ENCODE measurements at places on chromosomes 3 and 15.
A peak's percentile ranks its signal among the peaks of the same experiment; 100 is the strongest.

DNA sequence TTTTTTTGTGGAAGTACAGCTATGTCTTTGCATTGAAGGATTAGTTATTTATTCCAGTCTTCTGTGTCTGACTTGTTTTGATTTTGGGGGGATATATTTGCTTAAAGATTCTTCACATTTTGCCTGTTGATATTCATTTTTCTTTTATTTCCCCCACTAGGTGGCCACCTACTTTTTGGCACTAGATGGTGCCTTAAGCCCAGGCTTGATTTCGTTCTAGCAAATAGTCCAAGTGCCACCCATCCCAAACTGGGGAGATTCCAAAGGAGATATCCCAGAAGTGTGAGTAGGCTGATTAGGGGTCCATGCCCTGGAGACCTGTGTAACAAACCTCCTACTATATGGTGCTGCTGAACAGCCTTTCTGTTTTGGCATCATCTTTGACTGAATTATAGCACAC, 80.0 kb upstream of the SPATA16 start:
- no peak for DNase-seq

- DNase-seq = no peak
These were observed 240.2 kb upstream of the TPRG1 start for GRCh38 chr3:188931531-188931930.

- DNase-seq = no peak
These were observed 70.1 kb downstream of the UQCC5 start for GRCh38 chr3:52606373-52607085.

- no peak for DNase-seq
These were observed 42.7 kb downstream of the CADPS start for GRCh38 chr3:62832553-62832952.

DNA sequence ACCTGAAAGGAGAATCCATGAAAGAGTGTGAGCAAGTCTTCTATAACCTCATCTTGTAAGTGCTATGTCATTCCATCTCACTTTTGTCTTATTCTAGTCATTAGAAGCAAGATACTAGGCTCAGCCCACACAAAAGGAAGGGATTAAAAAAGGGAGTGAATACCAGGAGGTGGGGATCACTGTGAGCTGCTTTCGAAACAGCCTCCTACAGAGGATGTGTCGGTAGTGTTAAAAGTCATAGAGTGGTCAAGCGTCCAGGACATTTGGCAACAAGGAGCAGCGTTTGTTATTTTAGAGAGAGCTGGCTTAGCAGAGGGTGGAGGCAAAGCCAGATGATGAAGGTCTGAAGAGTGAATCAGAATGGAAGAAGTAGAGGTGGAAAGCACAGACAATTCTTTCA, 11.7 kb upstream of the ZNF148 start:
- no peak for DNase-seq

GRCh38 chr15:100727291-100727851, 125.0 kb downstream of the ASB7 start:
- no peak for DNase-seq

DNA sequence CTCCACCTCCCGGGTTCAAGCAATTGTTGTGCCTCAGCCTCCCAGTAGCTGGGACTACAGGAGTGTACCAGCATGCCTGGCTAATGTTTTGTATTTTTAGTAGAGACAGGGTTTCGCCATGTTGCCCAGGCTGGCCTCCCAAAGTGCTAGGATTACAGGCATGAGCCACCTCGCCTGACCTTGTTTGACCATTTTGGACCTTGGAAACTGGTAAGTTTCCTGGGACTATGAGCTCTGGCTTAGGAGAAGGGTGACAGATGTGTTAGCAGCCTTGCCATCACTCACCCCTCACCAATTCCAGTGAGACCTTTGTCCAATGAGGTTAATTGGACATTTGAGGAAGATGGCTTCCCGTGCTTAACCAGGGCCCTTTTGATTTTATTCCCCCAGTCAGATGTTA, 19.9 kb downstream of the DNASE1L3 start:
- DNase-seq = no peak

DNA sequence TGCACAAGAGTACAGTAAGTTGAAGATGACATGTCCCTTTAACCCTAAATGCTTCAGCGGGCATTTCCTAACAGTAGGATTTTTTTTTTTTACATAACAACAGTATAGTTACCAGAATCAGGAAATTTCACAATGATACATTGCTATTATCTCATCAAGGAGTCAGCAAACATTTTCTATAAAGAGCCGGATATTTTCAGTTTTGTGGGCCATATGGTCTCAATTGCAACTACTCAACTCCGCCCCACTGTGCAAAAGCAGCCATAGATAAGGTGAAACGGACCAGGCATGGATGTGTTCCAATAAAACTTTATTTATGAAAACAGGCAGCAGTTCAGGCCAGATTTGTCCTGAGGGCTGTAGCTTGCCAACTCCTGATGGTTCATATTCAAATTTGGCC, 130.6 kb downstream of the SMAD6 start:
- peak; percentile 96 for DNase-seq

DNA sequence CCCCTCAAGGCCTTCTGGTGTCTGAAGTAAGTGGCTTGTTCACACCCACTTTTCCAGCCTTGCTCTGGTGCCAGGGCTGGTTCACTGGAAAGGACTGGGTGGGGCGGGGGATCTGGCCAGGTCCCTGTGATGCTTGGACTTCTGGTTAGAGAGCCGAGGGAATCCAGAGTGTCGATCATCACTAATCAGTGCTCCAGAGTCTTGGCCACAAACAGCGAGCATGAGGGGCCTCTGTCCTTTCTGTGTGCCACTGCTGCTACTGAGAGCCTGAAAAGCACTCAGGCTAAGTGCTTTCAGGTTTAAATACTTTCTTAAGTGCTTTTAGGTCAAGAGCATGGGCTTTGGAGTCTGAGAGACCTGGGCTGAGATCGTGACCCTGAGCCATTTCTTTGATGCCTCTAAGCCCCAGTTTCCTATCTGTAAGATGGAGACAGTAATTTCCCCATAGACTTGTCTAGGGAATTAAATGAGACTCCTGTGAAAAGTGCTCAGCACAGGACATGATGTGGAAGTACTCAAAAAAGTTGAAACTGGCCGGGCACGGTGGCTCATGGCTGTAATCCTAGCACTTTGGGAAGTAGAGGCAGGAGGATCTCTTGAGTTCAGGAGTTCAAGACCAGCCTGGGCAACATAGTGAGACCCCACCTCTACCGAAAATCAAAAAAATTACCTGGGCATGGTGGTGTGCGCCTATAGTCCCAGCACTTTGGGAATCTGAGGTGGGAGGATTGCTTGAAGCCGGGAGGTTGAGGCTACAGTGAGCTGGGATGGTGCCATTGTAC, 53.8 kb upstream of the SEC22A start:
- DNase-seq = no peak

GRCh38 chr15:41207687-41208448, 22.7 kb downstream of the EXD1 start:
- no peak for DNase-seq

- no peak for DNase-seq
These were observed at the start of gene EPM2AIP1 for GRCh38 chr3:36992806-36993325. Gene EPM2AIP1 (minus strand): TSS chr3:36993131. CDS start chr3:36993077, 54 bp downstream.

GRCh38 chr3:30454636-30455035, 151.8 kb upstream of the TGFBR2 start:
- DNase-seq = no peak

- no peak for DNase-seq
These were observed 343.9 kb upstream of the ALCAM start for GRCh38 chr3:105022813-105023212.

GRCh38 chr15:20340331-20340811, 201.2 kb downstream of the GOLGA6L6 start:
- no peak for DNase-seq

DNA sequence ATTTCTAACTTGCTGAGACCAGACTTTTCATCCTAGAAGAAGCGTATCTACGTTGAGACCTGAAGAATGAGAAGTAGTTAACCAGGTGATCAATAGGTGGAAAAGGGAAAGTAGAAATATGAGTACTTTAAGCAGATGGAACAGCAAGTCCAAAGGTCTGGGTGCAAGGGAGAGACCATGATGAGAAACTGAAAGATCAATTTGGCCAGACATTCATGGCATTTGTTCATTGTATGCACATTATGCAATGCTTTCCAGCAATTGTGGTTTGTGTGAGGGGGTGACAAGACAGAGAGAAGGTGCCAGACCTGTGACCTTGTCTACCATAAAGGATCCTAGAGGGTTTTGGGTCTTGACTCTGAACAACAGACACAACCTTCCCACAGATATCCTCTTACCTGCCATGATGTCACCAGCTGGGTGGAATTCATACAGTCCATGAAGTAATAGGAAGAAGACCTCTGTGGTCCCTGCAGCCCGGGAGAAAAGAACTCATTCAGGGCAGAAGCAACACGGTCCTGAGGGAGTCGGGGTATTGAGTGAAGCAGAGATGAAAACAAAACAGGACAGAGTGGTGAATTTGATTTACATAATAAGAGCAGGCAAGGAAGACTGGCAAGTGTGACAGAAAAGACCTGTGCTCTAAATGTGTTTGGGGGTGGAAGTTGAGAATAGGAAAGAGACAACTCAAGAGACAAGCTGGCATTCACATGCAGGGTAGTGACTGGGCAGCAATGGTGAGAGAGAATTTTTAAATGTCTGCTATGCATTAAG, 63.4 kb upstream of the PSMD6 start:
- no peak for DNase-seq

DNA sequence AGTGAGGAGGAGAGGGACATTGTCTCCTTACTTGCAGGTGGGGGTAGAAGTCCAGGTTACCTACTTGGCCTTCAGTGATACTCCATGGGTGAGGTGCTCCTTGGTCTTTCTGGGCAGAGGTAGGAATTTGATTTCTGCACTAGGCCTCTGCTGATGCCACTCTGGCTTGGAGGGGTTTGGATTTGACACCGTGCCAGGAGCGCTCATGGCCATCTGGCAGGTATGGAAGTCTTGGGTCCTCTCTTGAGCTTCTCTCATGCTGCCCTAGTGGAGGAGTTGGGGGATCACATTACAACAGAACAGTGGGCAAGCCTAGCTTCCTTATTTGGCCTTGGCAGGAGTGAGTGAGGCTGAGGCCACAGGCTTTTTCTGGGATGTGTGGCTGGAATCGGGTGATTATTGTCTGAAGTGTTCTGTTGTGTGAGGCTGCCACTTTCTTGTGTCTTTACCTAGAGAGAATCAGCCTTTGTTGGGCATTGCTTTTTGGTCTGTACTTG, 525.0 kb downstream of the GABRG3 start:
- DNase-seq = no peak

DNA sequence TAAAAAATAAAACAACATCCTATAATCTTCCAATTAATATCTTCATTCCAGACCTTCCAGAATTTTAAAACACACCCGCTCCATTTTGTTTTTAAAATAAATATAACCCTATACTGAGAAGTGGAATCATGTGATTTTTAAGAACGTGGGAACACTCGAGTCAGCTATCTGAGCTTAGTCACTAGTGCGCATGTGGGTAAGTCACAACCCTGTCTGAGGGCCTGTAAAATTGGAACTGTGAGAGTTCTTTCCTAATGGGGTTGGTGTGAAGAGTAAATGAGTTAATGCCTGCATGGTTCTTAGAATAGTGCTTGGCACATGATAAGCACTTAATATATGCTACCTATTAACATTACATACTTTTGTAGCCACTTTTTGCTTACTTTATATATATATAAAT, 19.9 kb upstream of the POLR2M start:
- DNase-seq = no peak

- DNase-seq = no peak
These were observed 1028.4 kb downstream of the SI start for GRCh38 chr3:164049847-164050246.

DNA sequence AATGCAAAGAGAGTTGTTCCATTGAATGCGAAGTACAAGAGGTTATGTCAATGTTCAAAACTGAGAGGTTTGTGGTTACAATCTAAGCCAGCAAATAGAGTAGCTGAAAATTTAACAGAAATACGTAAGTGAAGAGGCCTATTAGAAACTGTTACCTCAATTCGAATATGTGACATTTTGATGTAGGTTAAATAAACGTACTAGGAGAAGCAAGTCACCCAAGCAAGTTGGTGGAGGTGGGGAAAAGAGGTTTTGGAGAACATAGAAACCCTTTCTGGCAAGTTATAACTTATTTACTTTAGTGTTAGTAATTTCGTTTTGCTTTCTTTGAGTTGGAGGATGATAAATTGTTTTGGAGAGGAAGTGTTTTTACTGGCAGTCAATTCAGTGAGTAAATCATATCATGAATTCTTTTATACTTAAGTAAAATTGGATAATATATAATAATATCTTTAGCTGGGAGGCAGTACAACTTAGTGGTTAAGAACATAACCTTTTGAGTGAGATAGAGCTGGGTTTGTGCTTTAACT, 91.2 kb upstream of the NAALADL2 start:
- DNase-seq = no peak

GRCh38 chr3:124296406-124296805, 304.5 kb upstream of the ROPN1 start:
- no peak for DNase-seq

DNA sequence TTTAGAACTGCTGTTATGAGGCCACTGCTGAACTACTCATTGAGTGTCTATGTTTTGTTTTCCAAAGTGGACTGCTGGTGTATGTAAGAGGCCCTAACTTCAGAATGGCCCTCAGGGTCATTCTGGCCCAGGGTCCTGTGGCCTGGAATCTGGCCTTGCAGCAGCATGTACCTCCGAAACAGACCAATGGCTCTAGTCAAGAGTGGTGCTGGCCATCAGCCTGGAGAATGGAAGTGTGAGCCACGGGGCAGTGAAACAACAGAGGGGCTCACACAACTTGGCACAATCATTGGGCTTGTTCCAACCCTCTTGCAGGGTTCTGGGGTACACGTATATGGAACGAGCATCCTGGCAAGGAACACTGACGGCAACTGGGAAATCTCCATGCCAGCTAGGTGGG, 40.5 kb downstream of the SCN5A start:
- DNase-seq = no peak

GRCh38 chr15:59148153-59148833, 43.3 kb downstream of the CCNB2 start:
- no peak for DNase-seq

GRCh38 chr15:90165659-90166489, 35.3 kb upstream of the SEMA4B start:
- peak; percentile 93 for DNase-seq

DNA sequence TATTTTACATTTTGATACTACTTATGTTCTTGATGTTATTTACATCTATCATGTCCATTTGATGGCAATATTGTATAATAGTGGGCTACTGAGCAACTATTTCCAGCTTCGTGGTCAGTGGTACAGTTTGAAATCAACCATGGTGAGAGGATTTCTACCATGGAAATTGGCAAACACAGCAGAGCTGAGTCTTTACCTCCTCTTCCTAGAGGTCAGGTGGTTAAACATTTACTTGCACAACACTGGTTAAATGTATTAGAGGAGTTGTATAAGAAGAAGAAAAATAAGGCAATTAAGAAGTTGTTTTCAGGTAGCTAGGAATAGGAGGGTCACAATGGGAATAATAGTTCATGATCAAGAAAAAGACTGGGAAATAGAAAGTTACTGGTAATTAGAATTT, 7.2 kb upstream of the PPM1L start:
- no peak for DNase-seq

DNA sequence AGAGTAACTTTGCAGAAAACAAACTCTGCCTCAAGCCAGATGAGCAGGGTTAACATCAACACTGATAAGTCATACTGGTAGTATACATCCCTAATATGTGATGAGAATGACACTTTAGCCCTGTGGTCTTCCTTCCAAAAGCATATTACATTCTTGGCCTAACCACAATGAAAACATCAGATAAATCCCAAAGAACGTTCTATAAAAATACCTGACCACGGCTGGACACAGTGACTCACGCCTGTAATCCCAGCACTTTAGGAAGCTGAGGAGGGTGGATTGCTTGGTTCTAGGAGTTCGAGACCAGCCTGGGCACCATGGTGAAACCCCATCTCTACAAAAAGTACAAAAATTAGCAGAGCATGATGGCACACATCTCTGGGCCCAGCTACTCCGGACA, 4.7 kb downstream of the TMCC1 start:
- no peak for DNase-seq

- peak; percentile 16 for DNase-seq
These were observed 24.0 kb upstream of the SLC24A5 start for GRCh38 chr15:48096813-48097212.
